CD8-positive, alpha-beta memory T cell (primary cell): ENCODE measurements at places on chromosomes 3 and 15. TPM values are rescaled to one million over a fixed set of nuclear protein-coding genes. Genes with fewer than 3 reads are reported as not detected.
A peak's percentile ranks its signal among the peaks of the same experiment; 100 is the strongest.

DNA sequence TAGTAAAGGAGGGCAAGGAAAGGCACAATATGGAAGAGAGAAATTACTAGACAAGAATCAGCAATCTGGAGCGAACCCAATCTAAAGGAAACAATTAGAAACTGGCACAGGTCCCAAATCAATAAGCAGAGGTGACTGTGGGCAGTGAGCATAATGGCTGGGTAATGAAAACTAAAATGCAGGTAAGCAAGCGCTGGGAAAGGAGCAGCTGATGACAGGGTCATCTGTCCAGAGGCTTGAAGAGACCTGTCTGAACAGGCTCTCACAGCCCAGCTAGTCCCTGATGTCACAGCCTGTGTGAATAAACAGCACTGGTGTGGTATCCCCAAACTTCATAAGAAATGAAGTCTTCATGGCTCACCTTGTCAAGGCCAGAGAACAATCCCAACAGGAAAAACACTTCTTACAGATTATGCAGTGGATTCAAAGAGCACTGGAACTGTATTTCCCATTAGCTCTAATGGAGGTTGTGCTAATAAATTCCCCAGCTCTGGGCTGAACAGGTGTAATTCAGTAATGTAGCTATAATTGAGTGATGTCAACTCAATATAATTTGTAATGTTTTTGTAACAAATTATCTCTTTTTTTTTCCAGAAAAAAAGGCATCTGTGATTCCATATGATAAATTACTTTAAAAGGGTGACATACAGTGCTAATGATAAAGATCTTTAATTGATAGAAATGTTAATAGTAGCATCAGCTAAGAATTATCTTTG, 197.3 kb downstream of the FHIT start:
- DNase-seq, result no peak

DNA sequence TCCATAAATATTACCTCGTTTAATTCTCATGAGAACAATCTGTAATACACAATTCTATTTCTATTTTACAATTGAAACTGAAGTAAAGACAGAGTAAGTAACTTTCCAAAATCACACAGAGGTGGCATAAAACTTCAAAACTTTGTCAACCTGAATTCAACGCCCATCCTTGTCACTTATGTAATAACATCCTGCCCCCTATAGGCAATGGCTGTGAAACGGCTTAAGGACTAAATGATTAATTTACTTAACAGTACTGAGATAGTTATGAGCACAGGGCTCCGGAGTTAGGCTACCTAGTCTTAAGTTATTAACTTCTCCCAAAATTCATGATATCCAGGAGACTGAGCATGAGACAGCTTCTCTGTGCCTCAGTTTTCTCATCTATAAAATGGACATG, 293.1 kb upstream of the CHRM5 start:
- no peak for DNase-seq

RNU5B-1 gene
- polyA plus RNA-seq, result not detected

- DNase-seq, result peak; percentile 62
These were observed 23.9 kb upstream of the SLTM start for GRCh38 chr15:58957101-58957973.

DNA sequence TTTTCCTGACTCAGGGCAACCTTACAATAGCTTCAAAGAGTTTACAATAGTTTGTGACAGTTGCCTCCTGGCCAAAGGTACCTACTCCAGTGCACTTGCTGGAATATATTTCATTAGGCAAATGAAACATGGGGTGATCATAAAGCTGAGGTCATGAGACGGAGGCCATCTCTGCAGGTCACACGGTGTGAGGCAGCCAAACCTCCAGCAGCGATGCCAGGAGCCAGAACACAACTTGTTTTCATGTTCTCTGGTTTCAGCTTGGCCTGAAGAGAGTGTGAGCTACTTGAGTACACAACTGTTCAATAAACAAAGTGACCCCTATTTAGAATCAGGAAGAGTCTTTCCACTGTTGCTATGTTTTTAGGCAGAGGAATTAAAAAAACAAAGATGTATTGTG, 42.7 kb upstream of the PYGO1 start:
- DNase-seq, result no peak

TMEM212 gene
- not detected for polyA plus RNA-seq

DNA sequence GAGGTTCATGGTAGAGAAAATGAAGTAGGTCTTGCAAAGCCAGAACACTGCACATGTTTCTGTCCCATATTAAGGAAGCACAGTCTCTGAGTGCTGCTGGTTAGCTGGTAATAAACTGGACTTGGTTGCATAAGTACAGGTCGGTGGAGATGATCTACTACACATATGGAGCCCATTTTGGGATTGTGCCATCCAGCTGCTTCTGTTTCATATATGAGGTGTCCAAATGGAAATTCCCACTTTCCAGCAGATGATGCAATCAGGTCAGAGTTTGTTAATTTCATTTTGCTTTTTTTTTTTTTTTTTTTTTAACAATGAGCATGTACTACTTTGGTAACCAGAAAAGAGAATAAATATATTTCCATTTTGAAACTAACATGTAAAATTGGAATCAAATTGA, 122.6 kb downstream of the SATB1 start:
- no peak for DNase-seq

DNA sequence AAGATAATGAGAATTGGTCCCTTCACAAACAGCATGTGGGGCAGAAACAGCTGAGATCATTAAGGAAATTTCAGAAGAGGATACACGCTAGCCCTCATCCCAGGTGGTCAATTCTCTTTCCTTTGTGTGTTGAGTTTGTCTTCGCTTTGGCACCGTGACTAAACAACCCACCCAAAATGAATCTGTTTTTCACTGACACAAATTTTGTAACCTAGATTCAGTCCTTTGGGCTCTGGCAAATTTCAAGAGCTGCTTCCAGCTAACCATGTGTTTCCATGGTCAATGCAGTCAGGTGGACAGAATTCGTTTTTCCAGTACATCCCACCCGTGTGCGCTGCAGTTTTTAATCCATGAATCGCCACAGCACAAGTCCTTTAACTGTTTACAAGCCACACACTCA, 435.4 kb downstream of the WDR72 start:
- DNase-seq, result no peak

GALNT15 gene
- polyA plus RNA-seq, result not detected

DNA sequence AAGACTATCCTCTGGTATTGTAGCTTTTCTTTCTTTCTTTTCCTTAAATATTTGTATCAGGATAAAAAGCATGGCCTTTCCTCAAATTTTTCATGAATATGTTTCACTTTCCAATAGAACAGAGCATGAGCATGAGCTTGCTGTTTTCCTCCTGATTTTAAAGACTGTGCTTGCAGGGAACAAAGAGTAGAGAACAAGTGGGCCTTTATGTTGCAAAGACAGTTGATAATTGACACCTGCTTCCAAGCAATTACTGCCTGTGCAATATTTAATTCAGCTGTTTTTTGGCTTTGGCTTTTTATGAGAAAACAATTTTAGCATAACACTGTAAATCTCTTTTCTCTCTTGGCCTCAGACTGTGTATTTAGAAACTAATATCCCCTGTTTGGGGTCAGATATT, 263.6 kb upstream of the AZI2 start:
- DNase-seq, result no peak
